ENCODE measurements at places on chromosomes 12 and 14. TPM values are rescaled to one million over a fixed set of nuclear protein-coding genes. Genes with fewer than 3 reads are reported as not detected.

DNA sequence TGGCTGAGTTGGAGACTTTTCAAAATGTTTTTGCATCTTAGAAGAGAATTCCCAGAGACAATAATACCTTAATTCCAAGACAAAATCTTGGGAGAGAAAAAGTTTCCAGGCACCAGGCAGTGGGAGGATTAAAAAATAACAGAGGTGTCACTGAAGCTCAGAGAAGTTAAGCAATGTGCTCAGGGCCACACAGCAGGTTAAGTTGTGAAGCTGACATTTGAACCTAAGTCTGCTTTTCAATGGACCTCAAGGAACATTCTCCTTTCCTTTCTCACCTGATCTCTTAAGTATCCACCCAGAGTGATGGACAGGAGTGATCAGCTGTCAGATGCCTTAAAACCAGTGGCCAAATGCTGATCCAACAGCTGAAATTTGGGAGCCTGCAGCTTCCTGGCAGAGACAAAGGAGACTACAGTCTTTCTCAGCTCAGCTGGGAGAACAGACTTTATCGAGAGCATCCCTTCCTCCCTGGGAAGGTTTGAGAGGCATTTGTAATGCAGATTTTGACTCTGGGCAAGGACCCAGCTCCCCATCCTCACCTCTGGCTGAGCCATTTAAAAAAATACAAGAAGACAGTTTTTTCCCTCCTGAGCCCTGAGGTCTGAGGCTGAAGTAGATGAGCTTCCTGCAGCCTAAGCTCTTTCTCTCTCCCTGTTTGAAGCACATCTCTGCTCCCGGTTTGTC lies 174.9 kb upstream of the RPH3A start:
- ATAC-seq: no peak

GRCh38 chr12:1197264-1198018 lies 206.4 kb downstream of the ERC1 start:
- ATAC-seq: no peak

- no peak for ATAC-seq
Measured at GRCh38 chr14:105847400-105847799, 321.0 kb downstream of the TMEM121 start.

DNA sequence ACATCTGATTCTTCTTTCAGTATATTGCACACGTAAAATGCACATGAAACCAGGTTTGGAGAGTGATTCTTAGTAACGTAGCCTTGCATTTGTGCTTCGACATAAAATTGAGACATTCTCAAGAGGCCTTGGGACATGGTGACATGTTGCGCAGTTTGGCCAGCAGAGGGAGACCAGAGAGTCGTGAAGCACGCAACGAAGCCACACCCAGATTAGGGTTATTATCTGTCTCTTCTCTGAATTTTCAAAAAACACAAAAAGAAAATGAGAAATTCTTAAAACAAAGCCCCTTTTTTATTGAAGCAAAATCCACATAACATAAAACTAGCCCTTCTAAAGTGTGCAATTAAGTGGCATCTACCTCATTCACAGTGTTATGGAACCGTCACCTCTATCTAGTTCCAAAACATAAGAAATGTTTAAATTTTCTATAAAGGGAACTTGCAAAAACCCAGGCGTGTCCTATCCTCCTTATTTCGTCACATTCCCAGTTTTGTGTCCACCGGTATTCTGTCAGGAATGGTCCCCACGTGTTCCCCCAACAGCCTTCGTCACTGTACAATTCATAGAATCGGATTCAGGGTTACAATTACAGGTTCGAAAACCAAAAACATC lies 108.8 kb upstream of the ATF7IP start:
- ATAC-seq: peak; percentile 38

DNA sequence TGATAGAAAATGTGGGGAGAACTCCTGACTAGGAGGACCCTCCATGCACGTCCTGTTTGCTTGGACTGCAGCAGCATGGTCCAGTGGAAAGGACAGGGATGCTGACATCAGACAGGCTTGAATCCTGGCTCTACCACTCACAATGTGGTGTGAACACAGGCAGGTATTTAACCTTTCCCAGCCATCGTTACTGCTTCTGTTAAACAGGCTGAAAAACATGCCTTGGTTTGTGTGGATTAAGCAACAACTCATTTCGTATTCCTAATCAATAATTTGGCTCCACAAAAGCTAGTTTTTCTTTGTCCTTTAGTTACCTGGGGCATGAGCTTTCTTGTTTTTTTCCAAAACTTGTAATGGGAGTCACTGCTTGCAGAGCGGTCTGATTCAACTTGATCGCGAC lies 41.0 kb downstream of the APPL2 start:
- no peak for ATAC-seq

- peak; percentile 91 for ATAC-seq
Measured at GRCh38 chr12:115341442-115341841, 657.5 kb upstream of the TBX3 start.

DNA sequence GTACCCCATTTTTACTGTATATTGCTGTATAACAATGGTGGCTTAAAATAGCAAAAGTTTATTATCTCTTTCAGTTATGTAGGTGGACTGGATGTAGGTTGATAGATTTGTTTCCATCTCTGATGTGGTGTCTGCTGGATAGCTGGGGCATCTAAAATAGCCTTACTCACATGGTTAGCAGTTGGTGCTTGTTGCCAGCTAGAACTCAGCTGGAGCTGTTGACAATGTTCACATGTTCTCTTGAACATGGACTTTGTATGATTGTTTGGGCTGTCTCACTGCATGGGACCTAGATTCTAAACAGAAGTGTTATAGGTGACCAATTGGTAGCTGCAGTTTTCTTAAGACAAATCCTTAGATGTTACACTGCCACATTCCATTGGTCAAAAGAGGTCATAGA lies 126.9 kb downstream of the GPHN start:
- no peak for ATAC-seq

DNA sequence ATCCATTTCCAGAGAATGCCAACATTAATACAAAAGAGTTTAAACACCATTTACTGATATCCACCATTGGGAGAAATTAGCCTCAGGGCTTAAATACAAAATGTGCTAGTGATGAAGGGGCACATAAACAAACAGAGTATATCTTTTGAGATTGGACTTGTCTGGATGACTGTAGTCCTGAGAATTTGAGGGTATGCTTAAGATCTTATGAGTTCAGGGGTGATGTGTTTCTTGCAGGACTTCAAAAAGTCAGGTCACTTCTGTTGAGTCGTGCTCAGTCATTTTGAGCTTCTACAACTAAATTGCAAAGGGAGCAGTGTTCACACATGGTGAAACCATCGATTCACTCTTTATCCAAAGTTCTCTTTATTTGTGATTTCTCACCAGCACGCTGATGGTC lies 425.7 kb downstream of the ATP23 start:
- ATAC-seq: no peak

DNA sequence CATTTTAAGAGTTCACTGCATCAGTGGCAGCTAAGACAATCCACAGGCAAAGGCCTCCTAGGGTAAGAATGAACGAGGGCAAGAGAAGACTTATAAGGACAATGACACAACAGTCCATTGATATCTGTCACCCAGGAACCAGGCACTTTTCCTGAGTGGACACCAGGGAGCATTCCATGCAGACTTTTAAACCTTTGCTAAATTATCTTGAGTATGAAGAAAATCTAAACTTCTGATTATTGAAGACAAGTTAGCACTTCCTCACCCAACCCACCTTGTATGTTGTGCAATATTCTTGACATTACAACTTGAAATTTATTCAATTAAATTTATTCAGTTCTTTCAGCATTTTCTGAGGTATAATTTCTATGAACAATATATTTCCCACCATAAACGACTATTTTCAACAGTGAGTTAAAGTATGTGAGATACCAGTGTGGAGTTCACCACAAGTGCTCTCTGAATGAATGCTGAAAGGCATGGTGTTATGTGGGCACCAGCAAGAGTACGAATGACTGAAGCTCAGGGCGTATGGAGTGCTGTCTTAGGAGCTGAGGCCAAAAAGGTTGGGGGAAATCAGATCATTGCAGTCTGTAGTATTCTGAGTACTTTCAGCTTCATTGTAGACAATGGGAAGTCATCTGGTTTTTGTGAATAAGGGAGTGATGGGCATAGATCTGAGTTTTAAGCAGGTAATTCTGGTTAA lies 124.3 kb upstream of the LMNTD1 start:
- ATAC-seq: no peak

DNA sequence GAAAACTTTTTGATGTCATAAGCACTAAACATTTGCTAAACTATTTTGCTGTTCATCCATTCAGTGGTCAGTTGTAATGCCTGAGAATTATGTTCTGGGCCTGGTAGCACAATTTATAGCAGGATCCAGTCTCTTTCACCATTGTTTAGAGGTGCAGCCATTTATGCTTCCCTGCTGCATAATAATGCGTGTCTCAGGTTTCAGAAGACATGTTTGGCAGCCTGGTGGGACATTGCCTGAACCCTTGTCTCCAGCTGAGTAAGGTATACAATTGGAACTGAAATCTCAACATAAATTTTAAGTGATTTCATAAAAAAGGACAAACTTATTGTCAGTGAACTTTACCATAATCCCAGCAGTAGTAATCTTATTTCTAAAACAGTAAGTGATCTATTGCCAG lies 94.8 kb downstream of the POLR3B start:
- ATAC-seq: no peak

GRCh38 chr12:112413855-112414625 lies 4.6 kb upstream of the RPL6 start:
- no peak for ATAC-seq

GRCh38 chr12:118637767-118638370 lies 261.5 kb downstream of the SUDS3 start:
- no peak for ATAC-seq

- ATAC-seq: peak; percentile 24
Measured at GRCh38 chr14:74083784-74084276, 423 bp downstream of the ALDH6A1 start.

DNA sequence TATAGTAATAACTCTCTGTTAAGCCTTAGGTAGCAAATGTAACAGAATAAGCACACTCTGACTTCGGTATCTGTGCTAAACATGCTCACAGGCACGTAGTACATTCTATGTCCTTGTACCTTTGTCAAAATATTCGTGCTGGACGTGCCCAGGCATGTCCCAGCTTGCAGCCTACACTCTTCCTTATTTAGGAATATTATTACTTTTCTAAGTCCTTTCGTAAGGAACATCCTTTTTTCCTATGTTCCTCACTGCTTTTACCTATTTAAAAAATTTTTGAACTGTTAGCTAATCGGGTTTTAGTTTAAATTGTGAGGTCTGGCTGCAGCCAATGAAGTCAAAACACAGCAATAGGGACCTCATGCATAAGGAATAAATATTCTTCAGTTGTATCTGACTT lies 24.1 kb upstream of the UBC start:
- ATAC-seq: peak; percentile 46

GRCh38 chr14:38103542-38104225 lies 104.0 kb upstream of the SSTR1 start:
- no peak for ATAC-seq

- peak; percentile 38 for ATAC-seq
Measured at GRCh38 chr14:78253986-78254385, 83.8 kb downstream of the NRXN3 start.

GRCh38 chr12:11727133-11727664 lies 77.7 kb downstream of the ETV6 start:
- ATAC-seq: no peak

DNA sequence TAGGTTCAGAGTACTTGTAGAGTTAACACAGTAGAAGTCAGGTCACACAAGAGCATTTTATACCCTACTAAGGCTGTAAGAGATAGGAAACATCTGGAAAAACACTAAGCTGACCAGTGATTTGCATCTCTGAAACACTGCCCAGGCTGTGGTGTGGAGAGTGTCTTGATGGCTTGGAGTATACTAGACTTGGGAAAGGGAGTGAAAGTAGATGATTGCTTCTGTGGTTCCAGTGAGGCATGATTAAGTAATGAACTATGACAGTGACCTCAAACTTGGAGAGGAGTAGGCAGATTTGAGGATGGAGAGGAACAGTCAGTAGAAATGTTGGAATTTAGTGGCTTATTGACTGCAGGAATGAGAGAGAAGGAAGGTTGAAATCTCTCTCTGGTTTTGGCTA lies 201.2 kb downstream of the FLRT2 start:
- no peak for ATAC-seq

GRCh38 chr12:28535216-28535615 lies 345.0 kb downstream of the CCDC91 start:
- ATAC-seq: no peak

The C12orf60 gene
- 0.76 TPM for total RNA-seq

The SYT1 gene
- total RNA-seq: 0.36 TPM

The USP44 gene
- not detected for total RNA-seq

The DPF3 gene
- 1.1 TPM for total RNA-seq

The KCNC2 gene
- not detected for total RNA-seq

The TMEM179 gene
- not detected for total RNA-seq

The IRF2BPL gene
- 14.2 TPM for total RNA-seq
